ENCODE measurements at places on chromosomes 12 and 14.

GRCh38 chr12:64884728-64885127 lies 60.3 kb downstream of the TBC1D30 start:
- no peak for DNase-seq

DNA sequence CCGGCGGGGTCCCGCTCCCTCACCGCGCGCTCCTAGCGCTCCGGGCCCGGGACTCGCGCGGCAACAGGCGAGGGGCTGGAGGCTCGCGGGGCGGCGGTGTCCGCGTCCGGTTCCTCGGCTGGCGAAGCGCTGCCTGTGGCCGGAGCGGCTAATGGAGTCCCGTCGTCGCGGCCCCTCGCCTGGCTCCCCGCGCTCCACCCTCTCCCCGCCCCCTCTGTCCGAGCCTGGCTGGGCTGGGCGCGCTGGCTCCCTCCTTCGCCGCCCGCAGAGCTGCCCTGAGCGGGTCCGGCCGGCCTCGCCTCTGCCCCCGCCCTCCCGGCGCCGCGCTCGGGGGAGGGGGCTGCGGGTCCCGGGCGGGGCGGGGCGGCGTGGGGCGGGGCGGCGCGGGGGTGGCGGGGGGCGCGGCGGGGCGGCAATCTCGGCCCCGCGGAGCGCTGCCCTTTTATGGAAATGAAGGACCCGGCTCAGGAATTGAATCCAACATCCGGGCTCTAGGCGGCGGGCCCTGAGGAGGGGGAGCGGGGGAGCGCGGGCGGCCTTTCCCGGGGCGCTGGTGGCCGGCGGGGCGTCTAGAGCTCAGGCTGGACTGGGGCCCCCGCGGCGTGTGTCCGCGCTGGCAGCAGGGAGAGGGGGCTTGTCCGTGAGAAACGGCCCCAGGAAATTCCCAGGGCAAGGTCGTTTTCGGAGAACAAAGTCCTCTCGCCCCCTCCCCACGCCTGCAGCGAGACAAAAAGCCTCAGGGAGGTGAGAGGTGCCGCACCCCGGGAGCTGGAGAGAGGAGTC lies at the start of gene FERMT2:
FERMT2 (minus strand) TSS at position 153 of the 783 bp plus-strand sequence. CDS start 482 bp downstream, outside the sequence.
- no peak for DNase-seq

DNA sequence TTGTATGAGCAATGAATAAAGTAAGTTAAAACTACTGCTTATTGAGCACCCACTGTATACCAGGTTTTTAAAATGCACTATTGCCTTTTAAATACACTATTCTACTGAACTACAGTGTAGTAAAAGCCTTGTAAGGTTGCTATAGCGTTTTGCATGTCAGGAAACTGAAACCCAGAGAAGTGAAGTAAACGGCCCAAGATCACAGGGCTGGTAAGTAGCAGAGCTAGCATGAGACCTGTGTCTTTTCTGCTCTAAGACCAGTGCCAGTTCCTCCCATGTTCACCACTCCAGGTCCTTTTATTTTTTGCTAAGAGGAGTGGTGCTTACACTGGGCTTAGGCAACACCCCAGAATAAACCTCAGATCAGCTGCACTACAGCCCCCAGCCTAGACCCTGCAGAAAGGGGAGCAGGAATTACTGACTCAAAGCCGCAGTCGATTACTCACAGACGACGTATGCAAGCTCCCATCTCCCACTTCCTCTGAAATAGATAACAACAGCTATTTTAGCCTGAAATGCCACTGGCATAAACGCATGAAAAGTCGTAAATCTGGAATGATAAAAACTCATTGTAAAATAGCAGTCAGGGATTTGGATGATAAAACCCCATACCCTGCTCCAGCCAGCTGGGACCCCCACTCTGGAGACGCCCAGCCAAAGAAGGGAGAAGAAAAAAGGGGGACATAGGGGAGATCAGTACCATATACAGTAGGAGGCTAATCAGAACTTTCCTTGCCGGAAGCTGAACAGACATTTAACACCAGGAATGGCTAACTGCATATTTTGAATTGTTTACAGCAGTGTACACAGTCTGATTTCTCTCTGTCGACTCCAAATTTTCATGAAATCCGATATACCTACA lies 108.3 kb downstream of the NUAK1 start:
- no peak for DNase-seq

GRCh38 chr12:57604454-57604991 lies at the start of gene DTX3:
TSS of gene DTX3 (plus strand) at chr12:57604824. CDS start at chr12:57606518, 1,694 bp downstream.
- DNase-seq = no peak

DNA sequence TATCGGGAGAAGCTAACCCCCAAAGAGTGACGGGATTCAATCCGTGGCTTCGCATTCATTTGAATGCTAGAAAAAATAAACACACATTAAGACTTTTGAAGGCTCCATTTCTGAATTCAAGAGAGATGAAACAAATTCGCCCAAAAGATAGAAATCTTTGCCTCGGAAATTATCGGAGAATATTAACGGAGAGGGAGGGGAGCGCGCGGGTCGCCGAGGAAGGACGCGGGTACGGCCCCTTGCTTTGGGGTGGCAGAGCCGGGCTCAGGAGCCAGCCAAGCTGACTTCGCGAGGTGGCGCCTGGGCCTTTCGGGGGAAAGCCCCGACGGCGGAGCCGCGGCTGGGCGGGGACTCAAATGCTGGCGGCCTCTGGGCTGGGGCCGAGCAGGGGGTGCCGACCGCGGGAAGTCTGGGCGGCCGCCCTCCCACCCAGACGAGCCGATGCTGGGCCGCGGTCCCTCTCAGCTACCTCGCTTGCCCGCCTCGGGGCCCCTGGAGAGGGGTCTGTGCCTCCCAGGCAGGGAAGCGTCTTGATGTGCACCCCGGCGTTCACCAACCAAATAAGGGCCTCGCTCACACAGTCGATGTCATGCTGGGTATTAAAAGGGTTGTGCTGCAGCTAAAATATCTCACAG lies 14.7 kb downstream of the NKX2-1 start:
- DNase-seq = no peak
